AG08395 (cell line): ENCODE measurements at places on chromosomes 4 and X.
A peak's percentile ranks its signal among the peaks of the same experiment; 100 is the strongest.

DNA sequence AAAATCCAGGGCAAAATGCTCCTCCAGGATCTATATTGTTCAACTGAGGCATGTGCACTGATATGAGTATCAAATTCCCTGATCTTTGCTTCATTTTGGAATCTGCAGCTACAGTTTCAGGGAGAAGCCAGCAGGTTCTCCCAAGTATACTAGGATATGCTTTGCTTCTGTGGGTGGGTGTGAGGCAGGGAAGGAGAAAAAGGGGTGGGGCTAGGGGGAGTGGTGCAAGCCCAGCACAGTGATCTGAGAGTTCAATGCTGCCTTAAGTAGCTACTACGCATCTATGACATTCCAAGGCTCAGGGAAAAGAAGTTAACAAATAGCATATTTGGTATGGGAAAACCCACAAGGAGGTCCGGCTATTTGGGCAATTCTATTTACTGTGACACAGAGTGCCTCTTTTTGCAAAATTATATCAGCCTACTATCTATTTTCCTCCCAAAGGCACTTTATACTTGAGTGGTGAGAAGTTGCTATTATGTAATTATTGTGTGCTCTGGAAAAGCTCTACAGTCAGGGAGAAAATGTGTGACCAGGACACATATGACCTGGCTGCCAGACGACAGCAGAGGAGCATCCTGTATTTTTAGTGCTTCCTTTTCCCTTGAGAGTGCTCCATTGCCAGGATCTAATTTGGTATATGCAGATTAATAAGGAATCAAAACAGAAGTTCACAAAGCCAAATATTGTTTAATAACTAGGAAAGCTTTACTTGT, 162.0 kb downstream of the RNF150 start:
- no peak for DNase-seq

DNA sequence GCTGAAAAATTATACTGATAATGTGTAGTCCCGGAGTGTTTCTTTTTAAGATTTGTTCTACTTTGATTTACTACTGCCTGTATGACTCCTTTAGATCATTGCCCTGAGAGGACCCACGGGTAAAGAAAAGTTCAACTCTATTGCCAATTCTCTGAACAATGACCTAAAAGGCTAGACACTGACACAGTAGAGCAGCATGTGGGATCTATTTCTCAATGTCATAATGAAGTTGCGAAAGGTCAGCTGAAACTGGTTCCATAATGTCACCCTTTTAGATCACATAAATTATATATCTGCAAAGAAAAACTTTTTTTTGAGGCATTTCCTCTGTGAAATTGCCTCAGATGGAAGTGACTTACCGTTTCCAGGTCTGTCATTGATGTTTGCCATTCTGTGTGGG, 67.4 kb downstream of the GLRB start:
- DNase-seq: peak; percentile 4

DNA sequence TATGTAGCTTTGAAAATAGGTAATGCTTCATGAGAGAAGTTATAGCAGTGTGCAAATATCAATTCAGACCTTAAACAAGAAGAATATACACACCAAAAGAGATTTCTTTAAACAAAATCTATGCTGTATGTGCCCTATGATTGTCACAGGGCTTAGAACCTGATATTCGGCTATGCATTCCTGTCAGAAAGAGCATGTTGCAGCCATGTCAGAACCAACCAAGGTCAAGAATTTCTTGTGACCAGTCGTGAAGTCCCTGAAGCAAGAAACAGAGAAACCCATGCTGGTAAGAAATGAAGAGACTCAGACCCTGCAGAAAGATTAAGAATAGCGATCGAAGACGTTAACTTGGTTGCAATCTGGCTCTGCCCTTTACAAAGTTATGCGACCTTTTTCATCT, 210.3 kb upstream of the SPIN4 start:
- DNase-seq: no peak

DNA sequence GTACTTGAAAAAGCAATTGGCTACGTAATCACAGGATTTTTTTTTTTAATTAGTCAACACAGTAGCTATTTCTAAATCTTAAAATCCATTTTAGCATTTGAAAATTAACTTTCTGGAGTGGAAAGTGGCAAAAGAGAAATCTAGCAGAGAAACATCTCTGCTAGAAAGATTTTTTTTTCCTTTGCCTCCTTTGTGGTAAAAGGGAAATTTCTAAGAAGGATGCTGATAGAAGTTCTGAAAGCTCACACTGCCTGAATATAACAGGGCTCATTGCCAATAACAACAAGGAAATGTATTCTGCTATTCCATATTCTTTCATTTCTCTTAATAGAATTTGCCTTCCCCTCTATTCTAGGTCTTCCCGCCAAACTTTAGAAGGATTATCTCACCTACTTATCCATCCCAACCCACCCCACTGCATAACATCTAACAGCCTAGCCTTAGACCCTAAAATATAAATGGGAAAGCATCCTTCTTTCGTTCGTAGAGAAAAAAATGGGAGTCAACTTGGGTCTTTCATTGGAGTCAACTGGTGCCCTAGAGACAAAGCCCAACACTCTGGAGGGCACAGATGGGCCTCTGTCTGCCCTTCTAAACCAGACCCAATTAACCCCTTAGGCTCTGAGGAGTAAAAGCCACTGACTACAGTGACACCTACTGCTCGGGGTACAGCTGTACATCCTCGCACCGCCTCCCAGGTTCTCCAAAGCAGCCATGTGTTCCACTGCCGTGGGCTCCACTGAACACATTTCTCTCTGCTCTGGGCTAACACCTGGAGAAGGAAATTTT, 103.9 kb downstream of the MAML3 start:
- DNase-seq: no peak

- DNase-seq: no peak
These were observed 15.6 kb upstream of the SPRY1 start for GRCh38 chr4:123380728-123381716.
